ENCODE measurements at places on chromosomes 3 and 15. TPM values are rescaled to one million over a fixed set of nuclear protein-coding genes. Genes with fewer than 3 reads are reported as not detected.

Gene SNTN
- polyA plus RNA-seq, result not detected

- H3K4me3 ChIP-seq, result no peak overlapping the region
- H3K27me3 ChIP-seq, result no peaks in the 10 kb centered on the region
- no peak overlapping the region for H3K27ac ChIP-seq
Observed at GRCh38 chr3:156187146-156187769, 66.9 kb downstream of the KCNAB1 start.

GRCh38 chr15:27723821-27724220 is 375.3 kb downstream of the OCA2 start:
- H3K36me3 ChIP-seq, result no peaks in the 10 kb centered on the region
- no peaks in the 10 kb centered on the region for H3K4me1 ChIP-seq
- H3K4me3 ChIP-seq, result no peak overlapping the region

DNA sequence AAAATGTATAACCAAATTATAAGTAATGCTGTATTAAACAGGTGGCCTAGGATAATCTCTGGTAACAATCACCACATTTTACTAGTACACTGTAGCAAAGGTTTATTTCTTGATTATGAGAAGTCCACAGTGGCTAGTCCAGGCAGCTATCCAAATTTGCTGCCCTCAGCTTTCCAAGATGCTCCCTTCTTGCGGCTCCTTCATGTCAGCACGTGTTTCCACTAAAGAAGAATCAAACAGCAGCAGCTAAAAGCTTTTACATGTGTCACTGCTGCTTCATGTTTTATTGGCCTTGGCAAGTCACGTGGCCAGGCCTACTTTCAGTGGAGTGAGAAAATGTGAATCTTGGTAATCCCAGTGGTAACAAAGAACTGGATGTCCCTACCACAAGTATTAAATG is 5.6 kb upstream of the RBMS3 start:
- no peaks in the 10 kb centered on the region for H3K36me3 ChIP-seq
- H3K4me3 ChIP-seq, result no peak overlapping the region
- DNase-seq, result no peak
- H3K27ac ChIP-seq, result no peak overlapping the region
- H3K27me3 ChIP-seq, result no peaks in the 10 kb centered on the region
- peaks cover 4% of the 10 kb centered on the region for H3K4me1 ChIP-seq

Gene GOLGA6L6
- not detected for polyA plus RNA-seq

- H3K36me3 ChIP-seq, result peaks cover 60% of the 10 kb centered on the region
- H3K4me1 ChIP-seq, result peaks cover 18% of the 10 kb centered on the region
- H3K27ac ChIP-seq, result no peak overlapping the region
Observed at GRCh38 chr3:44468572-44469520, 8.6 kb downstream of the ZNF445 start.

- no peak overlapping the region for H3K27ac ChIP-seq
- peaks cover 26% of the 10 kb centered on the region for H3K27me3 ChIP-seq
- no peaks in the 10 kb centered on the region for H3K36me3 ChIP-seq
- no peak overlapping the region for H3K4me3 ChIP-seq
- H3K4me1 ChIP-seq, result peaks cover 4% of the 10 kb centered on the region
- DNase-seq, result no peak
Observed at GRCh38 chr15:99102332-99103235, 2.3 kb upstream of the SYNM start.

- H3K27ac ChIP-seq, result no peak overlapping the region
- H3K4me3 ChIP-seq, result no peak overlapping the region
- H3K4me1 ChIP-seq, result no peaks in the 10 kb centered on the region
- no peaks in the 10 kb centered on the region for H3K36me3 ChIP-seq
- DNase-seq, result no peak
Observed at GRCh38 chr3:137796993-137797392, 32.9 kb downstream of the SOX14 start.

Data from naive thymus-derived CD8-positive, alpha-beta T cell (primary cell).